ENCODE measurements at places on chromosomes 1 and 21. TPM values are rescaled to one million over a fixed set of nuclear protein-coding genes. Genes with fewer than 3 reads are reported as not detected.

PDZK1 gene
- total RNA-seq, result 0.12 TPM

PRR9 gene
- total RNA-seq, result not detected

HIVEP3 gene
- 15.1 TPM for total RNA-seq

RAB25 gene
- not detected for total RNA-seq

RHOU gene
- total RNA-seq, result 4.5 TPM

OR2L8 gene
- not detected for total RNA-seq

VHLL gene
- total RNA-seq, result not detected

ADGRL2 gene
- 0.05 TPM for total RNA-seq

DFFB gene
- total RNA-seq, result 13.9 TPM

PROK1 gene
- not detected for total RNA-seq

KCNJ9 gene
- total RNA-seq, result not detected

ZNF683 gene
- total RNA-seq, result 7.0 TPM

ESPN gene
- total RNA-seq, result 0.89 TPM

PTPN22 gene
- total RNA-seq, result 112 TPM

CNR2 gene
- 0.47 TPM for total RNA-seq

LYPD8 gene
- total RNA-seq, result not detected

ANGPTL3 gene
- total RNA-seq, result not detected

CELA3A gene
- total RNA-seq, result not detected

CAPN8 gene
- not detected for total RNA-seq

INSRR gene
- 0.19 TPM for total RNA-seq

MCOLN2 gene
- total RNA-seq, result 60.6 TPM

ETS2 gene
- 33.5 TPM for total RNA-seq

KIAA1614 gene
- total RNA-seq, result 0.12 TPM

TBX19 gene
- total RNA-seq, result 3.6 TPM

TNFRSF9 gene
- total RNA-seq, result 19.2 TPM

LYST gene
- total RNA-seq, result 131 TPM

RNF207 gene
- total RNA-seq, result 36.7 TPM

RSPO1 gene
- not detected for total RNA-seq

TLR5 gene
- total RNA-seq, result 0.80 TPM

FCER1G gene
- 5.8 TPM for total RNA-seq

SPRR1A gene
- not detected for total RNA-seq

VSIG8 gene
- total RNA-seq, result not detected

CLEC20A gene
- not detected for total RNA-seq

SIPA1L2 gene
- total RNA-seq, result 0.91 TPM

TMCC2 gene
- total RNA-seq, result 2.6 TPM

CXADR gene
- total RNA-seq, result 0.15 TPM

SLFNL1 gene
- 0.35 TPM for total RNA-seq

LHX8 gene
- total RNA-seq, result not detected

NHLH1 gene
- total RNA-seq, result 0.44 TPM

MEAF6 gene
- 80.7 TPM for total RNA-seq

TOR1AIP1 gene
- total RNA-seq, result 80.0 TPM

FCRL6 gene
- 0.23 TPM for total RNA-seq

SH2D1B gene
- not detected for total RNA-seq

SPRR1B gene
- not detected for total RNA-seq

WDR47 gene
- total RNA-seq, result 10.7 TPM

USH2A gene
- not detected for total RNA-seq

LCE6A gene
- total RNA-seq, result not detected

OLFML3 gene
- 0.29 TPM for total RNA-seq

MMEL1 gene
- total RNA-seq, result not detected

PLOD1 gene
- 17.6 TPM for total RNA-seq

TIE1 gene
- total RNA-seq, result 0.55 TPM

AIRE gene
- 0.06 TPM for total RNA-seq

HDGF gene
- 340 TPM for total RNA-seq

All from activated CD8-positive, alpha-beta memory T cell treated with anti-CD3 and anti-CD28 coated beads, Interleukin-2, amount 10 ng/mL, durations not matched to agents 7 days and 5 days (primary cell).